DMS153 (cell line): ENCODE measurements at places on chromosomes 7 and 10.
A peak's percentile ranks its signal among the peaks of the same experiment; 100 is the strongest.

GRCh38 chr7:151717918-151718317 is 159.0 kb downstream of the PRKAG2 start:
- no peak for DNase-seq

GRCh38 chr7:75667938-75668337 is 70.8 kb downstream of the HIP1 start:
- no peak for DNase-seq

- DNase-seq: no peak
Measured at GRCh38 chr10:30759423-30759822, 129.9 kb upstream of the LYZL2 start.

GRCh38 chr7:12581897-12582296 is 11.4 kb downstream of the SCIN start:
- no peak for DNase-seq

DNA sequence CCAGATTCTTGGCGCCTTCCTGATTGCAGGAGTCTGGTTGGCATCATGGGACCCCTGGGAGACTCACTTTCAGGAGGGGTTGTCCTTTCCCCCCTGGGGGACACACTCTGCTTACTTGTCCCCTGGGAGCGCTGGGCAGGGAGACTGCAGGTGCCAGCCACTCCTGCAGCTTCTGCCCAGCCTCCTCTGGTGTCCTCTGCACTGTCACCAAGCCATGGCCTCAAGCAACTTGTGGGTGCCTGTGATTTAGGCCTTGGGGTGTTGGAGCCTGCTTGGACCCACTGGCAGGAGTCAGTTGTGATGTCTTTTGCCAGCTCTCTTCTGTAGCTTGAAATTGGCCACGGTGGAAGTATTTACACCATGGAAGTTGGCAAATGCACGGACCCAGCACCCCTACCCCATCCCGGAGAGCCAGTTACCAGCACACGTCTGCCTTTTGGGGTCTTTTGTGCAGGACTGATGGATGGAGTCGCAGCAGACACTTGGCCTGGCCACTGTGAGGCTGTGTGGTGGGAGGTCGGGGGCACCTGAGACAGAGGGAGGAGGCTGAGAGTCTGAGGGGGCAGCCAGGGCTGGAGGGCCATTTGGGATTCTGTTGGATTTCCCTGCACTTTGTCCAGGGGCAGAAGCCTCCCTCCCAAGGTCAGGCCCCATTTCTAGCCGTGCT is 104.7 kb downstream of the LHPP start:
- no peak for DNase-seq

DNA sequence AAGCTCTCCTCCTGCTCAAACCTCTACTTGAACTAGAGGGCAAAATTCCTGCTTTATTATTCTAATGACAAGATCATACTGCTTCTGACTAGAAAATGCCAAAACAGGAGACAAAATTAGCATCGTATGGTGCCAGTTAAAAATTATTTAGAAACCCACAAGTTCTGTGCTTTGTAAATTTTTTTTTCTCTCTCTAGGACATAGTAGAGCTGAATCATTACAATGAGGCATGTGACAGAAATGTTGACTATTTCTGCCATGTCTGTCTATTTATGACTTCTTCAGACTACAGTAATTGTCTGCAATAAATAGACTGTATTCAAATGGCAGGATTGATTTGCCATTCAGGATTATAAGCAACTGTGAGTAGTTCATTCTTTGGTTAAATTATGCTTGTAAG is 335.8 kb downstream of the PRPF18 start:
- DNase-seq: no peak

GRCh38 chr10:78892338-78893176 is 176.2 kb upstream of the ZMIZ1 start:
- no peak for DNase-seq

DNA sequence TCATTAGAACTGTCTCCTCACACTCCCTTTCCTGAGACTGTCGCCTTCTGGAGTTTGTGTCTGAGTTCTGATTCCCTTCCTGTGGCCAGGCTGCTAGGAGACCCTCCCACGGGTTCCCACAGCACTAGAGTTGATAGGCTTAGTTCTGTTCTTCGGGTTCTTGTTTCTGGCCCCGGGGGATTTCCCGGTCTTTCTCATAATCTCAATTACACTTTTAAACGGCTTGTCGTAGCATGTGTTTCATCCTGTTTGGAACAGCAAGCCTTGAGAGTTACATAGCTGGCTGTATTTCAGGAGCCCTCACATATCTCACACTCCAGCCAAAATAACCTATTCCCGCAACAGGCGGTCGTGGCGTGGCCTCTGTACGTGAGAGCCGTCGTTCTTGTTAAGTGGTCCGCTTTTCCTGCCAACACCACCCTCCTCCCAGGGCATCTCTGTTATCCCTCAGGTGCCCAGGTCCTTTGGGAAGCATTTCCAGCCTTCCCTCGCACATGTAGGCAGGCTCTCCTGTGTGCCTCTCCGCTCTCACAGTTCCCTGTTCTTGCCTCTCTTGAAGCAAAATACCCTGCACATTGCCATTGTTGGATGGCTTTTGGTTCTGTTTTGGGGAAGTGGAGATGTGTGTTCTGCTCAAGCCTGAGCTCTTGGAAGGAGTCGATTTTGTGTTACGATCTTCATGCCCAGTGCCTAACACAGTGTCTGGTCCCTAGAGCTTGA is 46.0 kb downstream of the CDC123 start:
- DNase-seq: no peak

DNA sequence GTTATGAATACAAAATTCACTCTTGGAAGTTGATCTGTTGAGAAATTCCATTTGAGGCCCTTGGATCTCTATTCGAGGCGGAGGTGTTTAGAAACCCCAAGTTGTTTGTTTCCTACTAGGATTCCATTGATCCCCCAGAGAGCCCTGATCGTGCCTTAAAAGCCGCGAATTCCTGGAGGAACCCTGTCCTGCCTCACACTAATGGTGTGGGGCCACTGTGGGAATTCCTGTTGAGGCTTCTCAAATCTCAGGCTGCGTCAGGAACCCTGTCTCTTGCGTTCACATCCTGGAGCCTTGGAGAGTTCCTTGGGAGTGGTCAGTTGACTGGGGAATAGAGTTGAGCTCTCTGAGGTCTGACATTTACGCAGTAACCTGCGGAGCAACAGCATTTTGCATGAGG is 1.2 kb downstream of the CFAP69 start:
- DNase-seq: no peak

GRCh38 chr10:3150961-3151360 is 21.6 kb downstream of the PITRM1 start:
- DNase-seq: no peak

- DNase-seq: peak; percentile 6
Measured at GRCh38 chr10:122999347-122999746, 9.2 kb downstream of the IKZF5 start.

- no peak for DNase-seq
Measured at GRCh38 chr10:31675726-31676125, 252.9 kb downstream of the ARHGAP12 start.

- DNase-seq: no peak
Measured at GRCh38 chr10:30928742-30929141, 102.9 kb downstream of the ZNF438 start.

DNA sequence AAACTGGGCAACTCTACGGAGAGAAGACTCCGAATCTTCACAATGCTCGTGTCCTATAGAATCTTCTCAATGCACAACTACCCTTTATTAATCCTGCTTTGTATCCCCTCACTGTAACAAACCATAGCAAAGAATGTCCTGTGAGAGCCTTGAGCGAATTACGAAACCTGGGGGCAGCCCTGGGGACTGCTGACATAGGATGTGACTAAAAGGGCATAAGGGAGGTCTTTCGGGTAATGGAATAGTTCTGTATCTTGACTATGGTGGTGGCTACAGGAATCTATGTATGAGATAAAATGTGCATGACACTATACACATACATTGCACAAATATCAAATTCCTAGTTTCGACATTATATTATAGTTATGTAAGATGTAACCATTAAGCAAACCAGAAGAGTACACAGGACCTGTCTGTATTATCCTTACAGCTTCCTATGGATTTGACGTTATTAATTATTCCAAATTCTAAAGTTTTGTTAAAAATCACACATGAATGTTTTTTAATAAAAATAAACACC is 162.5 kb upstream of the KCTD7 start:
- DNase-seq: no peak

GRCh38 chr7:80017101-80017698 is 117.4 kb upstream of the GNAI1 start:
- DNase-seq: no peak
